GM19239 (cell line): ENCODE measurements at places on chromosomes 11 and 22.

DNA sequence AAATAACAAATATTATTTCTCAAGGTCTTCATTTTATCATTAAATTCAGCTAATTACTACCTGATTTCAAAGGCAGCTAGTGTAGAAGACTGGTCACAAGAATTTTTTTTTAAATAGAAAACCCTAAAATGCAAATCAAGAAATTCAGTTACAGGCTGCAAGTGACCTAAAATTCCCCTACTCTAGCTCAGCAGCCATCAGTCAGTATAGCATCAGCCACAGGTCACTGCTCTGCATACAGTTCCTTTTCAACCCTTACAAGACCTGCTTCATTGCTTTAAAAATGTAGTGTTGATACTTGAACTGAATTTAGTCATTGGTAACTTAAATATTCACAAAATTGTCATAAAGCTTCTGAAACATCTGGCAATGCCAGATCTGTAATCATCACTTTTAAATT lies 9.5 kb upstream of the B3GNT6 start:
- no peak for DNase-seq

- DNase-seq: no peak
Measured at GRCh38 chr11:8056810-8057463, 24.1 kb upstream of the TUB start.

GRCh38 chr11:119384332-119384731 lies 2.8 kb upstream of the USP2 start:
- no peak for DNase-seq

- DNase-seq: no peak
Measured at GRCh38 chr22:24353121-24353520, 74.3 kb upstream of the ADORA2A start.
